H1 (cell line): ENCODE measurements at places on chromosomes 2 and 18. TPM values are rescaled to one million over a fixed set of nuclear protein-coding genes. Genes with fewer than 3 reads are reported as not detected.

- no peaks in the 10 kb centered on the region; the same call in none of the 2 replicates for H3K27me3 ChIP-seq
- H3K4me1 ChIP-seq: no peaks in the 10 kb centered on the region
- peak overlapping the region; percentile 67 for H3K4me3 ChIP-seq
- H3K27ac ChIP-seq: peak overlapping the region; percentile 69; the same call in 1 of the 2 replicates
- no peak for DNase-seq
Measured at GRCh38 chr2:226836548-226836885, 663 bp downstream of the RHBDD1 start.

GRCh38 chr2:26580751-26581150, 60.4 kb downstream of the CIB4 start:
- H3K4me3 ChIP-seq: no peak overlapping the region
- no peaks in the 10 kb centered on the region for H3K36me3 ChIP-seq

- H3K27me3 ChIP-seq: no peaks in the 10 kb centered on the region
- no peaks in the 10 kb centered on the region for H3K36me3 ChIP-seq
- H3K27ac ChIP-seq: no peak overlapping the region
Measured at GRCh38 chr18:77201506-77201905, 48.1 kb upstream of the GALR1 start.

DNA sequence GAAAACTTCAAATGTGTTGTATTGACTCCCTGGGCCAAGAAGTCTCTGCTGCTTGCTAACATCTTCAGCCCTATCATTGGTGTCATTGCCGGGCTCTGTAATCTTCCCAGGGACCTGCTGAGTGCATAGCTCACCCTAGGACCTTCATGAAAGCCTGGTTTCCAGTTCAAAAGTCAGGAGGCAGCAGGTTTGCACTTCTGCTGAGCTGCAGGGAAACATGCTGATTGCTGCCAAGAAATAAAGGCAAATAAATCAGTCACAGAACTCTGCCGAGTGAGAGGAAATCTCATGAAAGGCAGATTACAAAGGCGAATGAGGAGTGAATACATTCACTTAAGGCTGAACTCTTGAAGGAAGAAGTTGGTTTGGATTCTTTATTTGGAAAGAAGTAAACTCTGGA, 1947.6 kb upstream of the CELF4 start:
- DNase-seq: no peak
- H3K4me1 ChIP-seq: no peaks in the 10 kb centered on the region
- H3K27ac ChIP-seq: no peak overlapping the region
- H3K36me3 ChIP-seq: no peaks in the 10 kb centered on the region
- no peaks in the 10 kb centered on the region for H3K27me3 ChIP-seq

CAPG gene
- total RNA-seq: 78.6 and 80.5 TPM in 2 replicates

FHOD3 gene
- total RNA-seq: 10.5 TPM in 2 replicates

- no peak overlapping the region for H3K27ac ChIP-seq
- H3K36me3 ChIP-seq: no peaks in the 10 kb centered on the region
- peaks cover 1% of the 10 kb centered on the region for H3K4me1 ChIP-seq
- H3K4me3 ChIP-seq: no peak overlapping the region
Measured at GRCh38 chr2:240917684-240918257, 11.6 kb downstream of the CROCC2 start.
